ENCODE measurements at places on chromosomes 7 and 10.
A peak's percentile ranks its signal among the peaks of the same experiment; 100 is the strongest.

- no peak for DNase-seq
Observed at GRCh38 chr10:970311-971149, 17.7 kb upstream of the GTPBP4 start.

GRCh38 chr10:125340903-125341302 lies 180.5 kb upstream of the CTBP2 start:
- no peak for DNase-seq

- no peak for DNase-seq
Observed at GRCh38 chr10:59216178-59216869, 39.9 kb downstream of the PHYHIPL start.

- DNase-seq: no peak
Observed at GRCh38 chr10:133528296-133528844, 1.2 kb downstream of the CYP2E1 start.

GRCh38 chr10:118873091-118873737 lies 118.4 kb upstream of the CACUL1 start:
- no peak for DNase-seq

GRCh38 chr7:135600226-135600625 lies 42.5 kb downstream of the NUP205 start:
- no peak for DNase-seq

- DNase-seq: no peak
Observed at GRCh38 chr7:150866932-150867564, 14.7 kb downstream of the AOC1 start.

- no peak for DNase-seq
Observed at GRCh38 chr10:130300608-130301020, 164.4 kb downstream of the GLRX3 start.

DNA sequence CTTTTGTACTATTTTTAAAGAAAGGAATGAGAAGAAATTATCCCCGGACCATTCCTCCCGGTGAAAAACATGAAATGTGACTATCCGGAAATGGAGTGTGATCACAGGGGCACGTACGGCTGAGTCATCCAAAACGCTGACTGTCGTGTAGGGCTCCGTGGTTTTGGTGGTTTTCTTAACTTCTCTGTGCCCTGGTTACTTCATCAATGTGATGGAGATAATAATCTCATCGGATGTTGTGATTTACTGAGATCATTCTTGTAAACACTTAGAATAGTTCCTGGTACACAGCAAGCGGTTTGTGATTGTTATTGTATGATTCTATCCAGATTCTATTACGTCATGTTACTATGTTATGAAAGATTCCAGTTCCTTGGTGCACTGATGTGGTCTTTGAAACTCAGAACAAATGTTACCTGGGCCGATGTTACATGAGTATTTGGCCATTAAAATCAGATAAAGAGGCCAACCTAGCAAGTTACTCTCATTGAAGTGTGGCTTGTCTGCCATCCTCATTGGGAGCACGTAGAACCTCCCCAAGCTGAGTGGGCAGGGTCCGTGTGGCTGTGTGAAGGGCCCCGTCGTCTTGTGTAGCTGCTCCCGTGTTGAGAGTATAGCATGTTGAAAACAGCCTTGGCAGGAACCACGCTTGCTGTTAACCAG lies 99.5 kb downstream of the CAMK1D start:
- peak; percentile 76 for DNase-seq

- DNase-seq: no peak
Observed at GRCh38 chr7:81908220-81908619, 138.4 kb upstream of the HGF start.

DNA sequence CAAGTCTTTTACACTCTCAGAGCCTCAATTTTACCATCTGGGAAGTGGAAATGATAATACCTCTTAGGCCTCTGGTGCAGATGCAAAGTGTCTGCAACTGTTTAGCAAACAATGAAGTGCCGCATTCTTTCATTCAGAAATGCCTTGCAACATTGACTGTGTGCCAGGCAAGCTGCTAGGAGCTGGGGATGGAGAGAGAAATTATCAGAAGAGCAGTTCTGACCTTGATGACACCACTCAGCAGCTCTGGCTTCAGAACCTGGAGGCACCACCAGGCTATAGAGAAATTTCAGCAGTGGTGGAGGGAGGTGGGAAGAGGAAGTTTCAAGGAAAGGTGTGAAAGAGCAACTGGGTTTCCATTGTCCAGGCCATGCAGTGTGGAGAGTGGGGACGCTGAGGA lies 78.1 kb upstream of the HABP2 start:
- DNase-seq: no peak
